NCI-H460 (cell line): ENCODE measurements at places on chromosomes 3 and 15. TPM values are rescaled to one million over a fixed set of nuclear protein-coding genes. Genes with fewer than 3 reads are reported as not detected.

The MEGF11 gene
- 0.40 and 0.89 TPM in 2 replicates for total RNA-seq

The EPB42 gene
- total RNA-seq = not detected in 2 replicates

The MST1R gene
- 0.69 and 0.82 TPM in 2 replicates for total RNA-seq

The GHRL gene
- not detected in 2 replicates for total RNA-seq

The CCDC13 gene
- total RNA-seq = 0.87 and 2.8 TPM in 2 replicates

DNA sequence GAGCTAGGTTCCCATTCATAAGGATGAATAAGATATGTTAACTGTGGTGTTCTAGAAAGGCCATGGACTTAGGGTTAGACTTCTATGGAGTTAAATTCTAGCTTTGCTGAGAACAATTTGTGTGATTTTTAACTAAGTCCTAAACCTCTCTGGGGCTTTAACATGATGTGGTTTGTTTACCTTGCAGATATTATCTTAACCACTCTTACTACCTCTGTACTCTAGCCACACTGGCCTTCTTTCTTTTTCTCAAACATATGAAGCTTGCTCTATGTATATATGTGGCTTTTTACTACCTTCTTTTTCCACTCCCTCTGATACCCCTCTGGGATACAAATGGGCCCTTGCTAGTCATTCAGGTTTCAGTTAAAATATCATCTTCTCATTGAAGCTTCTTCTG is 108.4 kb downstream of the ZNF609 start:
- DNase-seq = no peak

GRCh38 chr3:73658227-73658626 is 33.5 kb upstream of the PDZRN3 start:
- no peak for DNase-seq

- no peak for DNase-seq
Measured at GRCh38 chr3:100158918-100159330, 44.6 kb upstream of the FILIP1L start.

DNA sequence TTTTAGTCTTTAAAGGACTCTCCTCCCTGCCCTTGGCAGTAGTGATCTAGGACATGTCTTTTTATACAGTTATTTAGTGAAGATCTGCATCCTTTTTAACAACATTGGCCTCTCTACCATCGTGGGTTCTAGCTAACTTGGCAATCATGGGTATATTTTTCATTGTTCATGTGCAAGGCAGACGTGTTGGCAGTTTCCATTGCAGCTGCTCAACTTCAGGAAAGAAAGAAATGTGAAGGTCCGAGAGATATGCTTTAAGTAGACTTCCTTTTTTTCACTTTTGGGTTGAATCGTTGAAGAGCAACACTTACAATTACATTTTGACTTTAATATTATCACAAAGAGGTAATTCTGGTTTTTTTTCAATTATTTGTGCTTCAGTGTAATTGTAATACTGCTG is 172.6 kb downstream of the SATB1 start:
- DNase-seq = no peak

GRCh38 chr3:186719945-186720739 is 3.0 kb downstream of the KNG1 start:
- no peak for DNase-seq

GRCh38 chr15:74044267-74045110 is 37.9 kb downstream of the GOLGA6A start:
- no peak for DNase-seq

- no peak for DNase-seq
Measured at GRCh38 chr3:142500211-142500610, 52.4 kb upstream of the XRN1 start.

- DNase-seq = no peak
Measured at GRCh38 chr15:74906067-74906449, 593 bp downstream of the FAM219B start.

GRCh38 chr3:141371882-141372281 is 3.6 kb downstream of the ZBTB38 start:
- DNase-seq = no peak

DNA sequence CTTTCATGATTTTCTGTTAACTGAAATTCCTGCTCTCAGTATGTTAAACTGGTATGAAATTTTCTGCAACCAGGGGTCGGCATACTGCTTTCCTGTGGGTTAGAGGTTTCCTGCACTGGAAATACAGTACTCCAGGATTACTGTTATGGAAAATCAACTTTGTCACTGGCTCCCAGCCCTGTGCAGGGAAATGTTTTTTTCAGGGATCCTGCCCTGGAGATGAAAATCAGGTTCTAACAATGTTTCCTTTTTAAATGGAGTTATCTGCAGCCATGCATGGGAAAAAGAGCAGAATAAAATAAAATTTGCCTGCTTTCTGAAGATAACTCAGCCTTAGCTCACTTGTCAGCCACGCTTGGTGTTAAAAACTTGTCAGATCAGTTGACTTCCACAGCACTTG is 220.4 kb downstream of the IL5RA start:
- no peak for DNase-seq

GRCh38 chr15:97915261-97915660 is 45.2 kb upstream of the ARRDC4 start:
- DNase-seq = no peak

GRCh38 chr3:7520593-7520992 is 659.7 kb downstream of the GRM7 start:
- no peak for DNase-seq

DNA sequence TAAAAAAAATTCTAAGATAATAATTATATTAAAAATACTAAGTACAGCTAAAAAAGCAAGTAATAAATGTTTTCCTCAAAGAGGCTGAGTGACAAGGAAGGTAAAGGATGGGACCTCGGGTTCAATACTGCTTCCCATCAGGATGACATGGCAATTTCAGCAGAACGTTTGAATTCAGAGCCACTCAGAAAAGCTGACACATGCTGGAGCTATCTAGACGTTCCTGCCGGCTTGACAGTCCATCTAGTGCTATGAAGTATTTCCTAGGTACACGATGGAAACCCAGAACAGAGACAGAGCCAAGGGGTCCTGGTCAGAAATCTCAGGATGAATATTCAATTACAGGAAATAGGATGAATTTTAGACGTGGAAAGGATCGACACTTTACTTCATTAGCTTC is 361.8 kb downstream of the FGF12 start:
- DNase-seq = peak; percentile 5

DNA sequence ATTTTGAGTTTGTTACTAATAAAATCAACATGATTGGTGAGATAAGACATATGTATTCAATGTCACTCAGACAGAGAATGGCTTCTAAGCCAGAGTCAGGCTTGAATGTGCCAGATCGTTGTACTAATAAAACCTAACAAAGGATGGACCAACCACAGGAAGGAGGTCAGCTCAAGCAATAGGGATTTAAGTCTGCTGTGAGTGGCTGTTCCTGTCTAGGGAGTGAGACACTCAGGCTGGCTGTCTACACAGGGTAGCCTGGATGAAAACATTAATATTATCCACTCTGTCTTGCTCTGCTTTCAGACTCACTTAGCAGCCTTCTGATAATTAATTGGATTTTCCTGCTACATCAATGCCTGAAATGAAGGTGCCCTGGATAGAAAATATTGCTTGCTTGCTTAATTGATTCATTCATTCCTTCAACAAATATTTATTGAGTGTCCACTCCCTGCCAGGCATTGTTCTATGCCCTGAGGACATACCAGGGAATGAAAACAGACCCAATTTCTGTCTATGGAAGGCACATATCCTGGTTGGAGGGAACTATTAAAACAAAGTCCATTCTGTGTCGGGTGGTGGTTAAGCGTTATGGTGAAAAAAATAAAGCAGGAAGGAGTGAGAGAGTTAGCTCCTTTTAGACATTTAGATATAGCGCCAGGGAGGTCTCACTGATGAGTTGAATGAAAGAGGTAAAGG is 239.4 kb downstream of the CHST2 start:
- no peak for DNase-seq

DNA sequence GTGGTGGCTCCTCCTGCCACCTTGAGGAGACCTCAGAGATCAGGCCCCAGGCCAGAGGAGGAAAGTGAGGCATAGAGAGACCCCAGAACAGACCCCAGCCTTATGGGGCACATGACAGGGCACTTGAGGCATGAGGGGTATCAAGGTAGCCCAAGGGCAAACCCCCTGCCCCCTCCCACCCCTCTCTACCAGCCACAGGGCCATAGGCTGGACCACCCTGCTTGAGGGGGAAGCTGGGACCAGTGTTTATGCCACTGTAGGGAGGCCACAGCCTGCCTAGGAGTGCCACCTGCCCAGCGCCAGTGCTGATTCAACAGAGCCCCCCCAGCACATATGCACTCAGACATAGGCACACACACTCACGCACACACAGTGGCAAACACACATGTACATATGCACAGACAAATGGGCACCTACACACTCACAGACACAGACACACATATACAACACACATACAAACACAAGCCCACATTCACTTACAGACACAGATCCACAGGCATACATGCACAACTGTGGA is 10.3 kb downstream of the MYL3 start:
- DNase-seq = no peak

- DNase-seq = no peak
Measured at GRCh38 chr3:130687327-130687726, 59.3 kb downstream of the PIK3R4 start.

DNA sequence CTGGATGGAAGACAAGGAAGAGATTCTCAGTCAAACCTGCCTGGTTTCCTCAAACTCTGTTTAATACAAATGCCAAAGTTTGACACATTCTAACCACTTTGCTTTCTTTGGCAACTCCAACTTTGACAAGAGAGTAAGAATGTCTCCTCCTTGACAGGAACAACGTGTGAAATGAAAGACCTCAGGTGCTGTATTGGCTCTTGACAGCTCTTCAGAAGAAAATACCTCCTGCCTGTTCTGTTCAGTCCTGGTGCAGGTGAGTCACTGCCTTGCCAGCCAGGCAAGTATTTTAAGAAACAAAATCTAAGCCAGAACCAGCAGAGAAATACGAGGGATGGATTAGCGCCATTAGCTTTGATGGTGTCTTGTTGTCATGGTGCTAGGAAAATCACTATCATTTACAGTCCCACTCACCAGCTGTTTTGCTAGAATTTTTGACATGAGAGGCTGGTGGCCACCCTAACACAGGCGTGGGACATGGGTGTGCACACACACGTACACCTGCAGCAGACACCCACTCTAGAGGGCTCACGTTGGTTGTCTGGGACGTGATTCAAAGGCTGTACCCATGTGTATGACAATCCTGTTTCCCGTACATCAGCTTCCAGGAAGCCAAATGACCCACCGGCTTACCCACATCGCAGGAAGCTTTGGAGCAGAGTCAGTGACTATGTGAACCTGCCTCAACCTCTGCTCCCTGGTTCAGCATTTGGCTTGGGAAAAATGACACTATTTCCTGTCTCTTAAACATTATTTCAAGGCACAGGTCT is 60.4 kb downstream of the CCNL1 start:
- DNase-seq = no peak

DNA sequence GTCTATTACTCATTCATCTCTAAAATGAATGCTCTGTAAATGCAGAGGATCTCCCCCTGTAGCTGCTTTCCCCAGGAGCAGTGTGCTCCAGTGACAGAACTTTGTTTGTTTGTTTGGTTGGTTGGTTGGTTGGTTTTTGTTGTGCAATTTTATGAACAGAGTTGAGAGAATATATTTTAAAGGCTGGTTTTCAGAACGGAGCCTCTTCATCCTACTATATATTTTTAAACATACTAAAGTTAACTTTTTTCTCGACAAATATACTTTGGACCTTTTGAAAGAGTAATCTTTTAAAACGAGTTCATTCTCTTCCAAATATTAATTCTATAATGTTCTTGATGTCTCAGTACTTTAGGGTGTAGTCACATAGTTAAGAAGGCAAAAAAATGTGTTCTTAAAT is 20.2 kb downstream of the RYR3 start:
- no peak for DNase-seq
